Activated CD4-positive, alpha-beta memory T cell treated with anti-CD3 and anti-CD28 coated beads for 36 hours (primary cell): ENCODE measurements at places on chromosomes 1 and 21. TPM values are rescaled to one million over a fixed set of nuclear protein-coding genes. Genes with fewer than 3 reads are reported as not detected.

Gene LRRIQ3
- 1.7 TPM for total RNA-seq

GRCh38 chr1:204544321-204544720 is 28.1 kb downstream of the MDM4 start:
- DNase-seq: no peak

DNA sequence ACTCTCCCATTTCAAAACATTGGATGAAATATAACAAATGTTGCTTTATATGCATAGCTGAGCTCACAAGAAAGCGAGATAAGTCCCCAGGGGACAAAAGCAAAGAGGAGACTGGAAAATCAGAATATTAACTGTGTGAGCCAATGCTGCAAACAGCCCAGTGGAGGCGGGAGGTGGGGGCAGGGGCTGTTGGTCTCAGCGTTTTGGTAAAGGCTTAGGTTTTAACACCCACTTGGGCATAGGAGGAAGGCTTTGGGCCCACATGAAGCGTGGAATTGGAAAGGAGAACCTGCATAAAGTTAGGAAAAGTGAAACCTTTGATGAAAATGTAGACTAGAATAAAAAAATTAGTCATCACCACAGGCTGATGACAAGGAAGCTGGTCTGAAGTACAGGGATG is 30.2 kb upstream of the SMIM12 start:
- no peak for DNase-seq

GRCh38 chr21:31558189-31558961 is 101.1 kb upstream of the SOD1 start:
- peak; percentile 52 for DNase-seq

DNA sequence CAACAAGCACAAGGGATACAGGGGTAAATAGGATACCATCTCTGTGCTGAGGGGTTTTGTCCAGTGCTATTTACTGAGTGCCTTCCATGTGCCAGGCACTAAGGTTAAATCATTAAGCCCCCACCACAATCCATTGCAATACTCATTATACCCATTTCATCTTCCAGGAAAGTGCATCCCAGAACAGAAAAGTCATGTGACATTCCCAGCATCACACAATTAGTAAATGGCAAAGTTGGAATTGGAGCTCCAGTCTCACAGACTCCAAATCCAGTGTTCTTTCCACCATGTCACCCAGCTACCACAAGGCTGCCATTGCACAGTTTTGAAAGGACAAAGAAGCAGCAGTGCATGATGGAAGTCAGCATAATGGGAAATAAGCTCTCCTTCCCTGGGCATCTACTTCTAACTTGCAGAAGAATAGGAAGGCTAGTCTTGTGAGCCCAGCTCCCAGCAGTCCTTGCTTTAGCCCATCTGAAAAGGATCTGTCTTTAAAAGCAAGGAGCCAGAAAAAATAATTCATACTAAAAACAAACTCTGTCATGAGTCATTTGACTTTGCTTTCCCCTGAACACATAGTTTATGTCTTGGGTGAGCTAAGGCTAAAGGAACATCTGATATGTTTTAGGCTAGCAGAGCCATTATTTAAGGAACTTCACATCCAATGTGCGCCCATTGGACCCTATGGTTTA is 111.4 kb upstream of the HOOK1 start:
- no peak for DNase-seq

GRCh38 chr1:17687145-17687544 is 68.0 kb upstream of the ACTL8 start:
- no peak for DNase-seq

- DNase-seq: no peak
Observed at GRCh38 chr1:78682496-78682895, 32.9 kb downstream of the IFI44 start.

- DNase-seq: peak; percentile 74
Observed at GRCh38 chr1:179298952-179299351, 5.4 kb downstream of the SOAT1 start.
